ENCODE measurements at places on chromosomes 2 and 18.

DNA sequence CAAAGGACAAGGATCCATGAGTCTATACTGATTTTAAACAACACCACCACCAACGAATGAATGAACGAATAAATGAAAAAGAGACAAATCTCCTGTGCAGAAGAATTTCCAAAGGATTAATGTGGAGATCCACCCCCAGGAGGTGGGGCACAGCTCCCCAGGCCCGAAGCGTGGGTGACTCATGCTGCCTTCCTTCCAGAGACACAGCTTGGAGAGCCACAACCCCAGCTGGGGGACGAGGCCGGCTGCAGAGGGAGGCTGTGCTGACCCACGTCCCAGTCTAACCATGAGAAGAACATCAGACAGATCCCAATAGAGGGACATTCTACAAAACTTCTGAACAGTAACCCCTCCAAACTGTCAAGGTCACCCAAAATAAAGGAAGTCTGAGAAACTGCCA is 557.3 kb upstream of the SALL3 start:
- no peak for DNase-seq

- DNase-seq = no peak
Observed at GRCh38 chr18:35344736-35345459, 678 bp upstream of the ZNF24 start.

DNA sequence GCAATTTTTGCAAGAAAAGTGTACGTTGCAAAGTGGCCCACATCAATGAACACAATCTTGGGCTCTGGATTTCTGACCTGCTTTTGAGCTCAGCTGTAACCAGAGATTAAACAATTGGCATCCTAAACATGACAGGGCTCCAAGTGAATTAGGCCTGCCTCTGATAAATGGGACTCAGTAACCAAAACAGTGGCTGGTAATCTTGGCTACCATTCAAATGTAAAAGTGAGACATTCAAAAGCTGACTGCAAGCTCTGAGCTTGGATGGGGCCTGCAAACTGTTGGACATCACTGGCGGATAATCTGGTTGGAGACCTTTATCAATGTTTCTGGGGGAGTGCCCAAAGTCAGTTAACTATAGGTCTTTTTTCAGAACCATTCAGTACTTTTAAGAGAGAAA is 160.7 kb downstream of the RAB3GAP1 start:
- no peak for DNase-seq

DNA sequence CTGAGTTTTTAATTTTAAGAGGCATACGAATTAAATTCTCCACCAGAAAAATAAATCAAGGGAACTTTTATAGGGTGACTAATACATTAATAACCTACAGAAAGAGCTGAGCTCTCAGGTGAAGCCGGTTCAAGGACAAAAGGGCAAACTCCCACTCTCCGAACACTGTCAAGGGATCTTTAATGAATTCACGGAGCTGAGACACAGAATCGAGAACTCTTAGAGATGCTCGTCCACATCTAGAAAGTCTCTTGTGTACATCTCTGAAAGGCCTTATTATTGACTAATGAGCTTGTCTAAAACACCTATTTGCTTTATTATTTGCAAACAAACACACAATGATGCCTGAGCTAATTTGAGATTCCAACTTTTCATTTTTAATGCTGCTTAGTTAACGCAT is 33.3 kb upstream of the PIK3C3 start:
- DNase-seq = no peak

DNA sequence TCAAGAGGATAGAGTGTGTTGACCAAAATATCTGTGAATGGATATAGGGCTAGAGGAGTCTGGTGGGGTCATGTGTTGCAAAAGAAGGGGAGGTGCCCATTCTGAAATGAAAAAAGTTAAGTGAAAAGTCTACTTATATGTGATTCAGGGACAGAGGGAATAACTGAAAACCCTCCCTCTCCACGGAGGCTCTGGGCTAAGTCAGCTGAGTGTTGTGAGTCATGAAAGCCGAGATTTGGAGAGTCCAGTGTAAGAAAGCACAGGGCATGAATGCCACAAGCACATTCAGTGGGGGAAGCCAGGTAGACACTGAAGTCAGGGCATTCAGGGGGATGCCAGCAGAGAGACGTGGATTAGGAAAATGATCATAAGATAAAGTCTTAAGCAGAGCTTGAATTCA is 871.9 kb downstream of the TSN start:
- no peak for DNase-seq

- DNase-seq = no peak
Observed at GRCh38 chr2:19971691-19972090, 18.2 kb downstream of the WDR35 start.

DNA sequence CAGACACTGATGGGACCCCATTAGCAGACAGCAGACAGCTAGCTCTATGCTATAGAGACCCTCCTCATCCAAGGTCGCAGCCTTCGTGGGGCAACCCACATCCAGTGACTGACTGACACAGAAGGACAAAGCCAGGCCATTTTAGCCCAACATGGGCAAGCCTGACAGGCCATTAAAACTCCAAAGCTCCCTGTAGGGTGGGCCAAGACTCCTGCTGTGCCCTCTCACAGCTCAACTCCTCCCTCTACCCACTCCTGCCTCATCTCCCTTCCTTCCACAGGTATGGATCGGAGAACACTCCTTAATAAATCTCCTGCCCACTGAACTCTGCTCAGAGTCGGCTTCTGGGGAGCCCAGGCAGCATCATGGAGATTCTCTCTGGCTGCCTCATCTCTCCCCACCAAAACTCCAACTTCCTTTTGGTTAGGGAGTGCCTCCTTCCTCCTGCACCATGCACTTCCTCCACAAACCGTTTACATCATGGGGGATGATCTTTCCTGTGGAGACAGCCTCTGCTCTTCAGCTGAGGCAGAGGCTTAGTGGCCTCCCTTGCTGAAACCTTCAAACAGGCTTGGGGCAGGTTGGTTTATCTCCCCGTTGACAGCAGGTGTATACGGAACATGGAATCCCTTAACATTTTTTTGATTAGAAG is 86.5 kb downstream of the ACTR3 start:
- DNase-seq = no peak

DNA sequence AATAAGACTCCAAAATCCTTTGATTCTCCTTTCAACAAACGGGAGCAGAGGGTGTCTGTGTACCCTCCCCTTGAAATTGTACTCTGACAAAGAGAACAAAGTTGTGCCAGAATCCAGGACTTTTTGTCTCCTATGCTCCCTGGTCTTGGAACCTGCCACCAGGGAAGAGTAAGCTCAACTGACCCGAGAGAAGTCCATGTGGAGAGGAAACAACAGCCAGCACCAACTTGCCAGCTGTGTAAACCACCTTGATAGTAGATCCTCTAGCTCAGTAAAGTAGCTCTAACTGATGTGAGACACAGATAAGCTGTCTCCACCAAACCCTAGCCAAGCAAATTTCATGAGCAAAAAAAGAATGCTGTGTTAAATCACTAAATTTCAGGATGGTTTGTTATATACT is 46.9 kb downstream of the LNPK start:
- no peak for DNase-seq

DNA sequence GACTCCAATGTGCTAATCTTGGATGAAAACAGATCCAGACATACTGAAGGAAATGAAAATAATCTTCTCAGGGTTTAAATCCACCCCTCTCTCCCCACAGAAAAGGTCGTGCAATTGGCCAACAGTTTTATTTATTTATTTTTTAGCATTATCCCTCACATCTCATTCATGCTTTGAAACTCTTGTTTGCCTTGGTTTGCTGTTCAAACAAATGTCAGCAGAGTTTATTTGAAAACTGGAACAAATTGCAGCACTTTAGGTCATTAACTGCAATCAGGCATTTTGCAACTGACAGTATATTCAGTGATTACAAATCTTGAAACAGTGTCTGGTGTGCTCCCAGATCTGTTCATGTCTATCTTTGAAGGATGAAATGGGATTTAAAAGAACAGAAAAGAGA is 220.6 kb downstream of the SLC4A10 start:
- DNase-seq = no peak

DNA sequence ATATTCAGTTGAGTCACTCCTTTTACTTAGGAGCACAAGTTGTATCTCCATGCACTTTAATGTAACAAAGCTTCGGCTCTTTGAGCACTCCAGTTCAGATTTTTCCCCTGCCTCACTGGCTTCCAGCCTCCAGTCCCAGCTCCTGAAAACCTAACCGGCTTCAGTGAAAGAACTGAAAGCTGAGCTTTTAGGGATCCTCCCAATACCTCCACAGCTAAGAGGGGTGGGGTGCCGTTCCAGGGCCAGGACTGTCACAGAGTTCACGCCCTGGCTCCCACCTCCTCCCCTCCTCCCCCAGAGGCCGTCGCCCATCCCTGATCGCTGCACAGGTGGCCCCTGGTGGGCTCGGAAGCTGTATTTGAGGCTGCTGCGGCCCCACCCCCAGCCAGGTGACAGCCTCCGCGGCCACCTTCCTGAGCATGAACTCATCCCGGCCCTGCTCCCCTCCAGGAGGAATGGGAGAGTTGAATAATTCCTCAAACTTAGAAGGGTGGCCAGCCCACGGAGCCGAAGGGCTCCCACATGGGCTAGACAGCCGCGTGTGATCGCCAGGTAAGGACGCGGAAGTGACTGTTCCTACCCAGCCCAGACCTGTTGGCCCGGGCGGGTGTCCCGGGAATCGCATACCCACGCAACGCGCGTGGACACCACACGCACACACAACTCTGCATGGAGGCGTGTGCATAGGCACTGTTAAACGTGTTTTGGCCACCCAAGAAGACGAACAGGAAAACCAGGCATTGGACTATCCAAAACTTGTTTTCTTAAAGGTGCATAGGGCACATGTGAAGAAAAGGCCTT is 1.8 kb downstream of the MYO5B start:
- DNase-seq = no peak

GRCh38 chr18:905307-905947 is 756 bp downstream of the ADCYAP1 start:
- no peak for DNase-seq

- DNase-seq = no peak
Observed at GRCh38 chr18:5998907-5999306, 103.6 kb upstream of the TMEM200C start.

DNA sequence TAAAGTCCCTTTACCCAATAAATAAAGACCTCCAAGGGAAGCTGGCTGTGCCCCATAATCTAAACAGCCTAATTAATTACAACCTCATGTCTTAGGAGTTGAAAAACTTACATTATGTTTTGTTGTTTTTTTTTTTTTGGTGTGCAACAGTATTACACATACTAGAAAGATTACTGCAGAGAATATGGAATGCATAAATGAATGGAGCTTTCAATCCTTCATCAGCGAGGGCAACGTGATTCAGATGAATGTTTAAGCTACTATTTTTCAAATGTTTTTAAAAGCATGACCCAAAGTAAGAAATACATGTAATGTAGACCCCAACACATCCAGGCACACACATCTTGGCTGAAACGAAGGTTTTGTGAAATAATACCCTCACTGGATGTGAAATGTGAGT is 167.1 kb upstream of the FN1 start:
- DNase-seq = no peak

GRCh38 chr2:225070811-225071210 is 28.5 kb upstream of the DOCK10 start:
- DNase-seq = no peak

- no peak for DNase-seq
Observed at GRCh38 chr2:241905716-241906377, 36.3 kb downstream of the RTP5 start.

DNA sequence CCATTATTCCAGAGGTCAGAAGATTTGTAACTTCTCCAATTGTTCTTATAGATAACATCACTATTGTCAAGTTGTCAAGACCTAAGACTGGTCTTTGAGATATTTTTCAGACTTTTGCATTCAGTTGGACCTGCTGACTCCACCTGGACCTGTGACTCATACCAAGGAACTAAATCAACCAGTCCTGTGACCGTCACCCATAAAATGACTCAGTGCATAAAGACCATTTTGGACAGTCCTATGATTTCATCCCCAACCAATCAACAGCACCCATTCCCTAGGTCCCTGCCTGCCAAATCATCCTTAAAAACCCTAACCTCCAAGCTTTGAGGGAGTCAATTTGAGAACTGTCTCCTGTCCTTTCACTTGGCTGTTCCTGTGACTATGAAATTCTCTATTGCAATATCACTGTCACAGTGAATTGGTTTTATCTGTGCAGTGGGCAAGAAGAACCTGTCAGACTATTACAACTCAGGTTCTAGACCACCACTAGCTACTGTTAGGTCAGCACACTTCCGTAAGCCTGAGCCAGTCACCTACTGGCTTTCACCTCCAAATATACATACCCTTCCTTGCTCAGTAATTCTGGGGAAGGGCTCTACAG is 17.1 kb downstream of the DPP4 start:
- no peak for DNase-seq

DNA sequence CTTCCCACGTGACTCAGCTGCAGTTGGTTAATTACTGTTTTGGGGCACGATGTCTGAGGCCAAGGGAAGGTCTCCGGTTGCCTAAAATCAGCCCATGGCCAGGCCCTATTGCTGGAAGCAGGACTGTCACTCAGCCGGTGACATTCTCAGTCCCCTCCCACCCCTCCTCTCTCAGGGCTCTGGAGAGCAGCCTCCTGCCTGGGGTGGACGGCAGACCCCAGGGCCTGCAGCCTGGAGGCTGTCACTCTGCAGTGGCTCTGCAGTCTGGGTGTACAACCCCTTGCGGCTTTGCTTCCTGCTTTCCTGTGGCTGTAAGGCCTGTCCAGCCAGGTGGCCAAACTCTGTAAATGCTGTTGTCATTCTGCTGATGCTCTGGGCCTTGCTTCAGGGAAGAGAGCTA is 32.8 kb downstream of the ZBTB7C start:
- DNase-seq = no peak

DNA sequence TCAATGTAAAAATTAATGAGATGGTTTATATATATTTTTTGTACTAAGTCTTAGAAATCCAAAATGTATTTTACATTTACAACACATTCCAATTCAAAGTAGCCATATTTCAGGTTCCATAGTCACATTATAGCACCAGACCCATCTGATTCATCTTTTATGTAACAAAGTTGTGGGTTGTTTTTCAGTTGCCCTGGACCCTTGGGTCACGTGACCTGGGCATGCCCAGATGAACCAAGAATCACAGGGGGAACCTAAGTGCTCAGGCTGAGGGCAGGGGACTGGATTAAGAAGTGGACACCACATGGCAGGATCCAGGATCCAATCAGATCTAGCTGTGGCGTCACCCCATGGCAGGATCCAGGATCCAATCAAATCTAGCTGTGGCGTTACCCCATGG is 44.9 kb upstream of the NDUFV2 start:
- DNase-seq = no peak

GRCh38 chr2:173130496-173131465 is 55.1 kb downstream of the MAP3K20 start:
- no peak for DNase-seq
